ENCODE measurements at places on chromosomes 5 and 9. TPM values are rescaled to one million over a fixed set of nuclear protein-coding genes. Genes with fewer than 3 reads are reported as not detected.

DNA sequence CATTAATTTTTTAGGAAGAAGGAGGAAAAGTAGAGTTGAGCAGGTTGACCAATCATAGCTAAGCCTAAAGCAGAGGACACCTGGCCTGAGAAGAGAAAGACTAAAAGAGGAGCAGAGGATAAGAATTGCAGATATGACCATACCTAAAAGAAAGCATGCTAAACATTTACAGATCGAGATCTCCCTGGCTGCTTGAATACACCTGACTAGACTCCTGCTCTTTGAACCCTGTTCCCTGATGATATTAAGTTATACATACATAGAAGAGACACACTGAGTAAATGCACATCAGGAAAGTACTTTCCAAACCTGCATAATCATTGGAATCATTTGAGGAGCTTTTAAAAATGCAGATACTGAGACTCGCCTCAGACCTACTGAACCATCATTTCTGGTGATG lies 232.3 kb upstream of the ELL2 start:
- DNase-seq, result no peak

SPAG8 gene
- total RNA-seq, result 0.21 TPM

FAM151B gene
- total RNA-seq, result 1.9 TPM

GRCh38 chr5:137412136-137412535 lies 87.0 kb downstream of the SPOCK1 start:
- DNase-seq, result no peak

GLRX gene
- total RNA-seq, result 63.6 TPM

DNA sequence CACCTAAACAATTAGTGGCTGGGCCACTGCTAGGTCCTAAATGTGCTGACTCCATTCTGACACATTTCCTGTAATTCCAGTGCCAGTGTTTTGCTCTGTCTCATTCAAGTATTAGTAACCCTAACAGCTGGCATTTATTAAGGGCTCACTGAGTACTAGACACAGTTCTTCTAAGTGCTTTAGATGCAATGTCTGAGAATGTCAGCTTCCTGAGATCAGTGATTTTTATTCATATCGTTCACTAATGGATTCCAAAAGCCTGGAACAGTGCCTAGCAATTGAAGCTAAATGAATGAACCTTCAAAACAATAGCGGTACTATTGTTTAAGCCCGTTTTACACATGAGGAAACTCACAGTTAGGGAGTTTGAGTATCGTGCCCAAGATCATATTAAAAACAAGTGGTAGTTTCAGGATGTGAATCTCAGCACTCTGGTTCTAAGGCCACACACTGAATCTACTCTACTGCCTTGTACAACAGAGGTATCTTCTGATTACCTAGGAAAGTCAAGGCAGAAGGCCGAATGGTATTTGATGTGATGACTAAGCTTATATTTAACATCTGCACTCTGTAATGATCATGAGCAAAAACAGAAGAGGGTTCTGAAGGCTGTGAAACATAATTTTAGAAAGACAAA lies 304.0 kb downstream of the PJA2 start:
- DNase-seq, result peak; percentile 55

SEMA5A gene
- 12.0 TPM for total RNA-seq

PNPLA7 gene
- total RNA-seq, result 0.36 TPM

C9orf152 gene
- not detected for total RNA-seq

EIF4E1B gene
- not detected for total RNA-seq

DNA sequence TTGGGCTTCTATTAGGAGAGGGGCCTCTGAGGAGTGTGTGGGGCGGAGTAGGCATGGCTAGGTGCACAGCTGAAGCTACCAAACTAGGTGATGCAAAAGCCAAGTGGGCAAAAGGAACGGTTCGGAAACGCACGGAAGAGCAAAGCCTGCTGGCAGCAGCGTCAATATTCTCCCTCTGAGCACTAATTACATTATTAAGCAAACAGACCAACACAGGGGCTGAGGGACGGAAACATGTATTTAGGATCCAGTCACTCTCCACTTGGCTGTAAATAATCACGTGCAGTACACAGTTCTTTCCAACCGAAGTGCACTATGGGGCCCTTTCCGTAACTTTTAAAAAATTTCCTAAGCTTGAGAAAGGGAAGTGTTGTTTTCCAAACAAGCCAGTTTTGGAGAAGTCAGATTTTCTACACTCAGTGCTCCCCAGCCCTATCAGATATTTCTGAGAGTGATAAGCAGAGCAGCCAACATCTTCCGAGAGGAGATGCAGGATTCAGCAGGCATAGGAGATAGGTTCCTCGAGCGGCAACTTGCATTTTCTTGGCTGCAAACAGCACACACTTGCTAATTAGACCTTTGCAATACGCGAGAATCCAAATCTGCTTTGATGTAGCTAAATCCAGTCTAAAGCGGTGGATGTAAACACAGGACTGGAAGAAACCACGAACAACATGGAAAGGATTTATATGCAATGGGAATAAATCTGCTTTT lies 217.2 kb upstream of the TBCA start:
- DNase-seq, result no peak

SLC25A25 gene
- total RNA-seq, result 32.7 TPM

GRCh38 chr5:179405054-179405416 lies 59.8 kb upstream of the ADAMTS2 start:
- no peak for DNase-seq

- no peak for DNase-seq
Measured at GRCh38 chr5:116923344-116923743, 348.7 kb upstream of the SEMA6A start.

DNA sequence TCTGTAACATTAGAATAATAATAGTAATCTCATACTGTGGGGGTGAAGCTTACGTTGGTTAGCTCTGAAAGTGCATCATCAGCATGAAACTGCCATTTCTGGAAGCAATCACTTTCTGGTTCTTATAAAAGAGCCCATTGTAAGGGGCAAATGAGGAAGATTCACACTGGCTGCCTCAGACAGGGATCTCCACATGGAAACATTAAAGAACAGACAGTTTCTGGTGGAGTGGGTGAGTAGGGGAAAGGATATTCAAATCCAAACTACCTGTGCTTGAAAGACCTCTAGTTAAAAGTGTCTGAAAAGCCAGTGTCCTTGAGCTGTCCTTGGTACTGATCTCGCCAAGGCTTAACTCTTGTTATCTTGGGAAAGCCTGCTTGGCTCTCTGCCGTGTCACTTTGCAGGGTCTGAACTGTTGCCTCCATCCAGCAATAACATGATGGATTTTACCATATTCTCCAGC lies 19.1 kb upstream of the SLC31A2 start:
- peak; percentile 22 for DNase-seq

CTXN3 gene
- not detected for total RNA-seq

DNA sequence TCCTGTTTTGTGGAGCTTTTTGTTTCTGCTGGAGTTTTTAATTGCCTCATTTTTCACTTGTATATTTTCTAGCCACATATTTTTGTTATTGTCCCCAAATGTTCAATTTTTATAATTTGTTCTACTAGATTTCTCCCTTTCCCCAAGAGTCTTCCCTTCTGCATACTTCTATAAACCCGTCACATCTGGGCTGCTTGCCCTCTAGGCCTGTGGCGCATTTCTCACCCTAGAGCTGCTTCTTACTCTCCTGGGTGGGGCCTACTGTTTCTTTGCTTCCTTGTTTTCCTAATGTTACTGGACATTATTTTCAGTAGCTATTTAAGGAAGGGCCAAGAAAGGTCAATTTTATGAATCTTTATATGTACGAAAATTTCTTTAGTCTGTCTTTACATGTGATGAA lies 51.5 kb downstream of the NXNL2 start:
- DNase-seq, result no peak

DNA sequence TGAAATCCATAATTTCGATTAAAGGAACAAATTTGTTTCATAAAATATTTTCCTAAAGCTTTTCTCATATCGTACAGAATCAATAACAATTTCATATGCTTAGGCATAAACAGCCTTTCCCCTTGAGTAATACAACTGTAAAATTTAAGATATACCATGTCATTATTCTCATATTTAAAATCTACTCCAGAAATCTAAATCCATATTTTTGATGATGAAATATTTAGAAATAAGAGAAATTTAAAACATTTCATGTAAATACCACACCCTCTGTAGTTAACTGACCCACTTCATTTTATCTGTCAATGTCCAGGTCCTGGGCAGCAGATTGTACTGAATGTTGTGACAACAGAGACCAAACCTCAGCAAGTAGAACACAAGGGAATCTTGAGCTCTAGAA lies 5.1 kb downstream of the POC5 start:
- DNase-seq, result no peak

PPP3R2 gene
- total RNA-seq, result not detected

- DNase-seq, result no peak
Measured at GRCh38 chr9:15433661-15434060, 11.0 kb downstream of the SNAPC3 start.

GRCh38 chr5:96043446-96043845 lies 81.8 kb upstream of the ELL2 start:
- no peak for DNase-seq

PCDHA6 gene
- 0.69 TPM for total RNA-seq

TRIM52 gene
- 13.2 TPM for total RNA-seq

- no peak for DNase-seq
Measured at GRCh38 chr5:4275232-4275631, 679.6 kb downstream of the IRX1 start.

- no peak for DNase-seq
Measured at GRCh38 chr5:143416411-143416810, 12.9 kb upstream of the NR3C1 start.

DNA sequence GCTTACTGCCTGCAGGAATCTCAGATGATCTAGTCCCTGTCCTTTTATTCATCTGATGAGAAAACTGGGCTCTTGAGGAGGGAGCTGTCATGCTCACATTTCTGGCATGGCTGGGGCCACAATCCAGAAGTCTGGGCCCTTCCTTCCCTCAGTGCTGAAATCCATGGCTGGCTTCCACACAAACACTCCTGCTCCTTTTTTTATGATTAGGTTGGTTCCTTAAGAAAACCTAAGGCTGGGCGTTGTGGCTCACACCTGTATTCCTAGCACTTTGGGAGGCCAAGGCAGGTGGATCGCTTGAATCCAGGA lies 1.3 kb downstream of the ACER2 start:
- DNase-seq, result no peak

SLC45A2 gene
- total RNA-seq, result not detected

FBLL1 gene
- not detected for total RNA-seq

DNA sequence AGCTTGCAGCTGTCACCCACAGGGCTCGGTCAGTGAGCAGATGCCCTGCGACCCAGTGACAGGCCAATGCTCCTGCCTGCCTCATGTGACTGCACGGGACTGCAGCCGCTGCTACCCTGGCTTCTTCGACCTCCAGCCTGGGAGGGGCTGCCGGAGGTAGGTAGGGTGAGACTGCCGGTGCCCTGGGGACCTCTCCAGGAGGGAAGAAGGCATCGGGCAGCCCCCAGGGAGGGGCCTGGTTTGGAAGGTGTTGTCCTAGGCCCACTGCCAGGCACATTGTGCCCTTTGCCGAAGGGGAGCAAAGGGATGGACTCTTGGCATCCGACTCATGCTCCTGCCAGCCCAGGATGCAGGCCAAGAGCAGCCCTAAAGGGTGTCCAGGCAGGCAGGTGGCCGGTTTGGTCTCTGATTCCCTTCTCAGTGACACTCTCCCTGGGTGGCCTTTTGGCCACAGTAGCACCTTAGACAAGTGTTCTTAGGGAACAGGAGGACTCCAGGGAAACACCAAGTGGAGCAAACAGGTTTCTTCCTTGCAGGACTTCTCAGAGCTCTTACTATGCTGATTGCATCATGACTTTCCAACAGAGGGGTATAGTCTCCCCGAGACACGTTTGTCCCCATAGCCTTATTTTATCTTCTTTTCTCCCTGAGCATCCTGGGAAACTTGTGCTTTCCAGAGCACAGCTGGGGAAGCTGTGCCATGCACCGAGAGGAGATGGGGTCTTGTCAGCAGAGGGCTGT lies 28.1 kb upstream of the AIF1L start:
- no peak for DNase-seq

DNA sequence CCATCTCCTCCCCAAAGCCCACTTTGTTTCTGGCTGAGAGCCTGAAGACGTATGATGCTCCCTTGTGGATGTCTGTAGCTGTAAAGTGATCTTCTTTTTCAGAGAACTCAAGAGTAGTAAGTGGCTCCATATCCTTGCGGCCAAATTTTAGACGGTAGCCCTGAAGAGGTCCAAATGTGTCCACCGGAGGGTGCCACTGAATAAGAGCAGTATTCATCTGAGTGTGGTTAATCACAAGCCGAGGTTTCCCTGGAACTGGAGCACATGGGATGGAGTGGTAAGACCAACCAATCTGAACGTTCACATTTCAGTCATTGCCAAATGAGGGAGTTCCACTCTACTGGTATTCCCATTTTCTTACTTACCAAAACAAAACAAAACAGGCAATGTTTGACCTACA lies 686.5 kb upstream of the DMAC1 start:
- DNase-seq, result peak; percentile 5

ANKRD34B gene
- total RNA-seq, result not detected

FRRS1L gene
- total RNA-seq, result not detected

TCF7 gene
- 4.8 TPM for total RNA-seq

SLC6A3 gene
- total RNA-seq, result not detected

DNA sequence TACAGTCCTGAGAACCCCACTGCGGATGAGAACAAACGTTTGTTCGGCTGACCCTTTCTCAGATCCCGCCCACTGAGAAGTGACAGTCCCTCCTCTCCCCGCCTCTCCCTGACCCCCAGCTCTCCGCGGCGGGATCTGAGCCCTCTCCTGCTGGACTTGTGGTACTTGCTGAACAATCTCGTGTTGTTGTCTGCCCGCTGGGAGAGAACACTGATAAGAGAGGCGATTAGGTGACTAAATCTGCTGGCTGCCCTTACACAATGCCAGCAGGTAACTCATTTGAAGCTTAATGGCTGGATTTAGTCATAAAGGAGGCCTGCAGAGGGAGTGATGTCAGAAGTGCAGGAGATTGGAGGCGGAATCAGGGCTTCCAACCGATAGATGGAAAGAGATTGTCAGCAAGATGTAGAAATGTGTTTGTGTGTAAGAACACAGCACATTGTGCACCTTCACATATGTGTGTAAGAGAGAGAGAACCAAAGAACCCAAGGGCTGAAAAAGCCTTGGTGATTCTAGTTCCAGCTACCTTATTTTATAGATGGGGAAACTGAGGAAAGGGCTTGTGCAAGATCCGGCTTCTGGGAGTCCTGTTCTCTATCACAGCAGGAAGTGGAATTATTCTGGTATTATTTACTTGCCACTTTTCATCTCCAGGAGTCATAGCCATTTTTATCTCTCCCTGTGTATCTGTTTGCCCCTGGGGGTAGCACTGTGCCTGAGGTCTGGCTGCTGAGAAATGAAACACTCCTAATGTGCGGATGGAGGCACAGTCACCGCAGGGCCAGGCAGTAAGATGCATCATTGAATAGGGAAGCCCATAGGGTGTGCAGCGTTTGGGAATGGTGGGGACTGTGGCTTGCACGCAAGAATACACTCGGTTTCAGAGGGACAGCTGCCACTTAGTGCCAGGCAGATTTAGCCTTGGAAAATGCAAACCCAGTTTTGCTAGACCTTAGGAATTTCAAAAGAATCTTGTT lies 203.7 kb upstream of the MSX2 start:
- peak; percentile 94 for DNase-seq

Measured in A172 (cell line).